ENCODE measurements at places on chromosomes 1 and 21.

GRCh38 chr1:109993885-109994284, 9.3 kb downstream of the AHCYL1 start:
- peaks cover 29% of the 10 kb centered on the region for H3K36me3 ChIP-seq
- H3K27ac ChIP-seq: no peak overlapping the region
- no peaks in the 10 kb centered on the region for H3K27me3 ChIP-seq
- no peak for DNase-seq
- no peak overlapping the region for H3K4me3 ChIP-seq
- peaks cover 15% of the 10 kb centered on the region for H3K4me1 ChIP-seq

GRCh38 chr1:185603158-185603557, 131.0 kb upstream of the HMCN1 start:
- H3K4me1 ChIP-seq: peaks cover 3% of the 10 kb centered on the region
- no peak for DNase-seq
- no peak overlapping the region for H3K4me3 ChIP-seq
- H3K36me3 ChIP-seq: no peaks in the 10 kb centered on the region
- no peaks in the 10 kb centered on the region for H3K27me3 ChIP-seq
- no peak overlapping the region for H3K27ac ChIP-seq

GRCh38 chr1:201172326-201172725, 18.1 kb upstream of the TMEM9 start:
- no peak overlapping the region for H3K4me3 ChIP-seq
- no peaks in the 10 kb centered on the region for H3K36me3 ChIP-seq
- peaks cover 20% of the 10 kb centered on the region for H3K4me1 ChIP-seq

GRCh38 chr1:10901091-10901890, 104.8 kb upstream of the CASZ1 start:
- no peaks in the 10 kb centered on the region for H3K36me3 ChIP-seq
- no peak overlapping the region for H3K27ac ChIP-seq
- no peaks in the 10 kb centered on the region for H3K27me3 ChIP-seq

- H3K27me3 ChIP-seq: no peaks in the 10 kb centered on the region
- no peak for DNase-seq
- H3K27ac ChIP-seq: no peak overlapping the region
- H3K4me3 ChIP-seq: no peak overlapping the region
- no peaks in the 10 kb centered on the region for H3K36me3 ChIP-seq
Measured at GRCh38 chr1:3018576-3018975, 2.7 kb upstream of the ACTRT2 start.

DNA sequence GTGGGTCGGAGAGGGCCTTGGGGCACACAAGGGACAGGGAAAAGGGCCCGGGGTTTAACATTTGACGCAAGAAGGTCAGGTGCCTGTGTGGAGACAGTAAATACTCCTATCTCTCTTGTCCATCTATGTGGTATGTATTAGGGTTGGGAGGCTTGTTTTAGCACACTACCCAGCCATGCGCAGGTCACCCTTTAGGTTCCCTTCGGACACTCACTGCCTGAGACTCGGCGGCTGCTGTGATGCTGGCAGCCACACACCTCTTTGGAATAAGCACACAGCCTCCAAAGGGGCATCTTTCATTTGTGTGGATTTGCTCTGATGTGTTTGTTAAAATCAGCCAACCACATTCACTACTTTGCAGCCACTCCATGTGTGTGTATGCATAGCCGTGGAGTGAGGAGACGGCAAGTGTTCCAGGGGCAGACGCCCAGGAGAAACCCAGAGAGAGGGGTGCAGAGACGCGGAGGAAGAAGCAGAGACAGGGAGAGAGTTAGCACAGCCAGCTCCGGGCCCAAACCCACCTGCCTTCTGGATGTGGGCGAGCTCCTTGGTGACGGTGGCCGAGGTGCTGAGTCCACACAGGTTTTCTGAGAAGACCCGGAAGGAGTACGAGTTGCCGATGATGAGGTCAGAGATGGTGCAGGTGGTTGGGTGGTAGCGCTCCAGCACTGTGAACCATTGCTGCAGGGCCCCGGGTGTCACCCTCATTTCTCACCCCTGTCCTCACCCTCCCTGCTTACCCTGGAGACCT, 5.7 kb downstream of the MYBPH start:
- H3K27me3 ChIP-seq: no peaks in the 10 kb centered on the region
- H3K27ac ChIP-seq: no peak overlapping the region
- no peak for DNase-seq
- H3K4me1 ChIP-seq: no peaks in the 10 kb centered on the region
- no peaks in the 10 kb centered on the region for H3K36me3 ChIP-seq
- no peak overlapping the region for H3K4me3 ChIP-seq

- no peak overlapping the region for H3K4me3 ChIP-seq
- H3K27me3 ChIP-seq: peaks cover 8% of the 10 kb centered on the region
- no peak for DNase-seq
- H3K4me1 ChIP-seq: no peaks in the 10 kb centered on the region
Measured at GRCh38 chr1:178371933-178372388, 124.8 kb downstream of the CLEC20A start.

DNA sequence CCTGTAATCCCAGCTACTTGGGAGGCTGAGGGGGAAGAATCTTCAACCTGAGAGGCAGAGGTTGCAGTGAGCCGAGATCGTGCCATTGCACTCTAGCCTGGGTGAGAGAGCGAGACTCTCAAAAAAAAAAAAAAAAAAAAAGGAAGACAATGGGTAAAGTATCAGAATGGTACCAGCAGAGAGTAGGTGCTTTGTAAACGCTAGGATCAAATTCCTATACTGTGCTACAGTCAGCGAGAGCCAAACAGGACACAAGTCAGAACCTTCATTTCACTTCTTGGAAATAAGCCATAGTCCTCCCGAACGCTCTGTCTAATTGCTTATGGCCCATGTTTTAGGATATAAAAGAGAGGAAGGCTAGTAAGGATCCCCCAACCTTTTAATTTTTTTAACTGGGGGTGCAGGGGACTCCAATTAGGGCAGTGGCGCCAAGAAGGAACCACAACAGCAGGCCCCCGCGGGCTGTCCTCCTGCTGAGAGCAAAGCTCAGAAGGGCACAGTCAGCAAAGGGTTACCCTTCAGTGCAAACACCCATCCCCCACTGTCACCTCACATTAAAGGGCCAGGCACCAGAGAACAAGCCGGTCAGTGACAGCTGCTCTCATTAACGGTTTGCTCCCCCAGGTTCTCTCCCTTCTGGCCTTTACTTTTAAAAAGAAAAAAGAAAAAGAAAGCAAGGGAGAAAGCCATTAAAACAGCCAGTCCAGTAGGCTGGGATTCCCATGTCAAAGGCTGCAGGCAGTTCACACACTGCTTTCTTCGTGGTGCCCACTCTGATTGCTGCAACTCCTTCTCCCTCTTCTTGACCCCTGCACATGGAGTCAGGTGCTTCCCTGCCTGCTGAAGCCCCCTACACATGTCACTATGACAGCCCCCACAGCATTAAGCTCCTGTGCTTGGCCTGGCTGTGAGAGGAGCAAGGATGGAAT, 69.4 kb downstream of the PLPP3 start:
- no peak overlapping the region for H3K4me3 ChIP-seq
- H3K27me3 ChIP-seq: no peaks in the 10 kb centered on the region
- no peaks in the 10 kb centered on the region for H3K4me1 ChIP-seq
- no peak for DNase-seq
- H3K27ac ChIP-seq: no peak overlapping the region
- no peaks in the 10 kb centered on the region for H3K36me3 ChIP-seq

GRCh38 chr1:170513138-170513537, 18.8 kb upstream of the GORAB start:
- H3K27ac ChIP-seq: no peak overlapping the region
- no peak overlapping the region for H3K4me3 ChIP-seq

- H3K4me3 ChIP-seq: no peak overlapping the region
- no peaks in the 10 kb centered on the region for H3K27me3 ChIP-seq
- peaks cover 2% of the 10 kb centered on the region for H3K36me3 ChIP-seq
- DNase-seq: no peak
- no peak overlapping the region for H3K27ac ChIP-seq
- H3K4me1 ChIP-seq: no peaks in the 10 kb centered on the region
Measured at GRCh38 chr1:232509570-232509969, 120.4 kb downstream of the SIPA1L2 start.

- peaks cover 32% of the 10 kb centered on the region for H3K4me1 ChIP-seq
- peak; percentile 28 for DNase-seq
- H3K27ac ChIP-seq: peak overlapping the region; percentile 84
- no peak overlapping the region for H3K4me3 ChIP-seq
- H3K36me3 ChIP-seq: peaks cover 11% of the 10 kb centered on the region
Measured at GRCh38 chr21:32806810-32807386, 35.3 kb upstream of the PAXBP1 start.

- no peaks in the 10 kb centered on the region for H3K4me1 ChIP-seq
- peaks cover 10% of the 10 kb centered on the region for H3K27me3 ChIP-seq
- no peaks in the 10 kb centered on the region for H3K36me3 ChIP-seq
- DNase-seq: no peak
- no peak overlapping the region for H3K4me3 ChIP-seq
Measured at GRCh38 chr21:35896060-35896459, 164.3 kb downstream of the SETD4 start.

DNA sequence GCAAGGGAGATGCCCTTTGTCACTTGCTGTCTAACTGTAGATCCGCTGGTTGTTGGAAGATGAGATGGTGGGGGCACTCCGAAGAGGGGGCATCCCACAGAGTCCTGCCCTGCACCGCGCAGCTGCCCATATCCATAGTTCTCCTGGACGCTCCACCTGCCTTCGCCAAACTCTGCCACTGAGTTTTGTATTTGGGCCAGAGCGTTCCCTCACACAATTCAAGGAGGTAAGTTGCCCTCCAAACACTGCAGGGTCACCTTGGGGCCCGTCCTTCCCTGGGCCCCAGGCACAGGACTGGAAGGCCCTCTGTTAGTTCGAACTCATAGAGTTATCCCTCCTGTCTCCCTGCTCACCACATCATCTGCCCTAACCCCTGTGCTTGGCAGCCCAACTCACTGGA, 22.1 kb downstream of the HYI start:
- H3K4me1 ChIP-seq: no peaks in the 10 kb centered on the region
- H3K27ac ChIP-seq: no peak overlapping the region
- peaks cover 32% of the 10 kb centered on the region for H3K36me3 ChIP-seq
- no peak overlapping the region for H3K4me3 ChIP-seq
- H3K27me3 ChIP-seq: no peaks in the 10 kb centered on the region

DNA sequence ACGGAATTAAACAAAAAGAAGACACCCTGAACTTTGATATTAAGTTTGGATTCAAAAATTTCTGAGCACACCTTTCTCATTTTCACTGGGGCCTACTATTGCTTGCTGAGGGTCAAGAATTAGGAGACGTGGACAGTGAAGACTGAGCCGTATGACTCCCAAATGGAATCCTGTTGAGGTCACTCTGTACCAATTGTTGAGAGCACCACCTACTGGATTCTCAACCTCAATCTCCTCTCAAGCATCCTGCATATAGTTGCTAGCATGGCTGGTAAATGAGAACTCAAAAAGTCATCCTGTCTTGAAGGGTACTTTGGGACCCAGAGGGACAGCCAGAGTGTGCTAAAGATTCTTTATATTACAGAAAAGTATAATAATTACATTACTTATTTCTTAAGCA, 20.2 kb upstream of the MTR start:
- no peak overlapping the region for H3K4me3 ChIP-seq
- peaks cover 4% of the 10 kb centered on the region for H3K36me3 ChIP-seq
- no peak overlapping the region for H3K27ac ChIP-seq
- H3K4me1 ChIP-seq: no peaks in the 10 kb centered on the region
- H3K27me3 ChIP-seq: peaks cover 19% of the 10 kb centered on the region

- H3K4me1 ChIP-seq: no peaks in the 10 kb centered on the region
- H3K27ac ChIP-seq: no peak overlapping the region
- no peaks in the 10 kb centered on the region for H3K36me3 ChIP-seq
- DNase-seq: no peak
- peaks cover 7% of the 10 kb centered on the region for H3K27me3 ChIP-seq
Measured at GRCh38 chr21:14306126-14306907, 76.6 kb downstream of the HSPA13 start.

DNA sequence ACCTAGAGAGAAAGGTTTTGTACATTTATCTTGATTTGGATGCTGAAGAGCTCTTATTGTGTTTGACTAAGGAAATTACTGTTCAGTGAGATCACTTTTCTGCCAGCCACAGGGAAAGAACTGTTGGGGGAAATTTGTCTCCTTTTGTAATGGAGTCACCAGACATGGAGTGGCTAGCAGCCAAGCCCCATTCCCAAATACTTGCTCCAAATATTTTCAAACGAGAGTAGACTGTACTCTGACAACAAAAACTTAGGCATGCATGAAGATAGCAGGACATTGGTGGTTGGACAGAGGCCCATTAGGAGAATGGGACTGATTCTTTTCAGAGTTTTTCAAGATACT, 21.1 kb downstream of the IPO9 start:
- no peak for DNase-seq
- H3K36me3 ChIP-seq: peaks cover 54% of the 10 kb centered on the region
- no peaks in the 10 kb centered on the region for H3K27me3 ChIP-seq
- H3K4me3 ChIP-seq: no peak overlapping the region
- H3K4me1 ChIP-seq: peaks cover 10% of the 10 kb centered on the region

GRCh38 chr1:172154551-172154950, 265.9 kb upstream of the C1orf105 start:
- H3K36me3 ChIP-seq: no peaks in the 10 kb centered on the region
- DNase-seq: no peak
- H3K27ac ChIP-seq: peak overlapping the region; percentile 88

DNA sequence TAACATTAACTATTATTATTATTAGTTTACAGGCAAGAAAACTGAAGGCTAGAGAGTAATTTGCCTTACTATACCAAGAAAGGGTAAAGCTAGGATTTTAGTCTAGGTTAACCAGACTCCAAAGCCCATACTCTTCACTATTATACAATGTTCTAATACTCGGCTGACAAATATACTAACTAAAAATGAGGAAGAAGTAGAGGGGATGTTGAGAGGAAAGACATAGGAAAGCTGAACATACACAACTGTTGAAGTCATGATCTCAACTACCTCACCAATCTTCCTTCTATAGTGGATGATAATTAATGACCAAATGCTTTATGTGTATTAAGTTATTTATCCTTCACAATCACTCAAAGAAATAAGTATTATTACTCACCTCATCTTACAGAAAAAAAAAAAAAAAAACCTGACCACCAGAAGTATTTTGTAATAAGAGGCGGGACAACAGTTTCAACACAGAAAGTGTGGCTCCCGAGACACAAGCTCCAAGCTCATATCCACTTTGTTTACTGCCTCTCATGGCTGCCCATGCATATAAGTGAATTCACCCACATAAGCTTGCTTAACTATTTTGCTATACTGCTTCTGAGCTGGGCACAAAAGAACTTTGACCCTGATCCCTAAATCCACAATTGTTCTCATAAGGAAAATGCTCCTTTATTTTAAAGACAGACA, 78.0 kb downstream of the USP1 start:
- DNase-seq: no peak
- H3K27ac ChIP-seq: no peak overlapping the region
- peaks cover 9% of the 10 kb centered on the region for H3K36me3 ChIP-seq
- H3K27me3 ChIP-seq: no peaks in the 10 kb centered on the region

DNA sequence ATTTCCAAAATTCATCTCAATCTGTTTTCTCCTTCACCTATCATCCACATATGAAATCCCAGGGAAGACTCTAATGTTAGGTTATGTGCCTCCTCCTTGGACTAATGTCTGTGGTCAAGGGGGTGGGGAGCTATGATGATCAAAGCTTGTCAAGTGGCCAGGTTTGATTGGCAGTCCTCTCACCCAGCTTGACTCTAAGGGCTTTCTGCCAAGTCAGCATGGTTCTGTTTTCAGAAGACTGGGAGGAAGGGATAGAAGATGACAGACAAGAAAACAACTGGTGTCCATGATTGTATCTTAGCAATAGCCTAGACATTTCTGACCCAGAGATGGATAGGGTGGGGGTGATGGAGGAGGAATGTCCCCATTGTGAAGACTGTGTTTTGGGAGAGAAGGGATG, 9.1 kb upstream of the THEM5 start:
- no peak overlapping the region for H3K27ac ChIP-seq
- no peaks in the 10 kb centered on the region for H3K27me3 ChIP-seq
- H3K4me1 ChIP-seq: peaks cover 2% of the 10 kb centered on the region
- DNase-seq: no peak
- no peak overlapping the region for H3K4me3 ChIP-seq
- H3K36me3 ChIP-seq: no peaks in the 10 kb centered on the region
